ENCODE measurements at places on chromosomes 6 and 20.
A peak's percentile ranks its signal among the peaks of the same experiment; 100 is the strongest.

DNA sequence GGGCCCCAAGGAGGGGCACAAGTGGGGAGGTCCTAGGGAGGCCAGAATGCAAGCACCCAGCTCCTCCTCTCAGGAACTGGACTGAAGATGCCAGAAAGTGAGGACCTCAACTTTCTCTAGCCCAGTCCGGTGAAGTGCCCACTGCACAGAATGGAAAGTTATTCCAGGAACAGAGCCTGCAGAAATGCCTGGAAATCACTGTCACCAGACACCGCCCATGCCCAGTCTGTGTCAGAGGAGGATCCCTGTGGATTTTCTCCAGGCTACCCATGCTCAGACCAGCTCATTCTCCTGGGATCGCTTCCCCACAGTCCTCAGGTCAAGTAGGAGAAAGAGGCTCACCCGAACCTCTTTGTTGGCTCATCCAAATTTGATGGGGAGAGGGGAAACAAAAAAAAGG is 6.5 kb downstream of the PRPH2 start:
- no peak for DNase-seq

DNA sequence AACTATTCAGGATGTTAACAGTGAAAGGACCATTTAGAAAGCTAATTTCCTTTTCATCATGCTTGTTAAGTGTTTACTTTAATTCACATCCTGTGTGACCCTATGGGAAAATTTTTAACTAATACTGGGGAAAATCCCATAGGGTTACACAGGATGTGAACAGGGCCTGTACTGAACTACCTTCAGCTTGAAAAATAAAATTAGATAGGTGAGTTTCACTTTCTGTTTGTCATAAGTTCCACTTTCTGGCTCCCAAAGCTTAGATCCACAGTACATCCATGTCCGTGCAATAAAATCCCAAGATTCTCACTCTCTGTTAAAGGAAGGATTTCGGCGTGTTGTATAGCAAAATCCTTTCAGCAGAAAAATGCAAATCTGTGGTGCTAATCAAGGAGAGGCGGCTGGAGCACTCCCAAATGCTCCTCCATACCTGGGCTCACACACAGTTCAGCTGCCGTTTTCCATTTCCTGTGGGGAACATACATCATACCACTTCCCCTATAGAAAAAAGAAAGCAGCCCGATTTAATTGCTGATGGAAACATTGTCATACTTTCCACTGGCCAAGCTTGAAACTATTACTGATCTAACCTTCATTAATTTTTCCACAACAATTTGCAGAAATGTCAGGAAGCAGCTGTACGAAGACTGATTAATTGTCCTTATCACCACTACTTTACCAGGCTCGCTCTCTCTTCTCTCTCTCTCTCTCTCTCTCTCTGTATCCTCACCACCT is 125.2 kb downstream of the HIVEP2 start:
- no peak for DNase-seq

DNA sequence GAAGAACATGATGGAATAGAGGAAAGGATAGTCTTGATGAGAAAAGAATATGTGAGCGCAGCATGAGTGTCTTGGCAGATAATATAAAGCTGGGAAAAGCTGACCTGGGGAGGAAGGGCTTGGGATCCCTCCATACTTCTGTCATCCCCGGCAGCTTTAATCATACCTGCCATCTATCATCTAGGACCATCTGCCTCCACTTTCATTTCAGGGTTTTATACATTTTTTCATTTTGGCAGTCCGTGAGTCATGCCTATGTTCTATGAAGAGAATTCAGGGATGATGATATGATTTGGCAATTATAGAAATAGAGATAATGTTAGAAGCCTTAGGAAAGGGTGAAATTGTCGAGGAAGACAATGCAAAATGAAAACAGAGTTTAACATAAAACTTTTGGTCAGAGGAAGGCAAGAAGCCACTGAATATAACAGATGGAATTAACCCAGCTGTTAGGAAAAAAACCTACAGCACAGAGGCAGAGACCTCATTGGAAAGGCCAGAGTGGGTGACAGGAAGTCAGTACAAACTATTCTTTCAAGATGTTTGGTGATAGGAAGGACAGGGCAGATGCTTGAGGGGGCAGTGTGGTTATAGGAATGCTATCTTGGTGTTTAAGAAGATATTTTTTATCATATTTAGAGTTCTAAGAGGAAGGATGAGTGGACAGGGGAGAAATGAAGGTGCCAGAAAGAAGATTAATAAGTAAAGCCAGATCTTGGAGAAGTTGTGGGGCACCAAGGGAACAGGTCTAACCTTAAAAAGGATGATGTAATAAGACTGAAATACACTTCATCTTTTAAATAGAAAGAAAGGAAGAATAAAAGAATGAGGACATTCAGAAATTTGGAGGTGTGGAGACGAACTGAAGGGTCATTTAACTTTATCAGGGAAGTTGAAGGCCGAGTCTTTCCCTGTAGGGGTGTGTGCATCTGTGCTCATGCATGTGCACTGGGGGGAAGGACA is 37.8 kb downstream of the MARCKS start:
- DNase-seq: no peak

GRCh38 chr6:23823421-23823820 is 302.6 kb upstream of the NRSN1 start:
- DNase-seq: no peak

- peak; percentile 38 for DNase-seq
Observed at GRCh38 chr20:34190679-34191090, 50.5 kb upstream of the ASIP start.

DNA sequence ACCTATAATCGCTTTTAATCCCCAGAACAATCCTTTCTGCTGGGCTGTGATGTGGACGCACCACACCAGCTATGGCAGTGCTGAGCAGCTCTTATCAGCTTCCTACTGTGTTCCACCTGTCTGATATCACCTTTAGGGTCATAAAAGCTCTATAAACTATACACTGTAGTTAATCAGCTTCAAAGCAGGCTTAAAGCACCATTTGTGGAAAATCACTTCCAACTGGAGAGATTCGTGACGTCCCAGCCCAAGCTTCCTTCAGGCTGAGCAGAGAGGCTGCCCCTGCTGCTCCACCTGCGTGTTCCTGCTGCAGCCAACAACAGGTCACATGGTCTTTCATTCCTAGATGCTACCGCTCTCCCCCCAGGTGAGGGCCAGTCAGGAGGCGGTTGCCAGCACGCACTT is 156.5 kb downstream of the SMOC2 start:
- DNase-seq: no peak

- DNase-seq: no peak
Observed at GRCh38 chr6:165704045-165704748, 41.2 kb upstream of the PDE10A start.

GRCh38 chr20:44075950-44076232 is 111.1 kb downstream of the JPH2 start:
- DNase-seq: no peak

GRCh38 chr6:159017757-159018559 is 18.0 kb upstream of the RSPH3 start:
- no peak for DNase-seq

DNA sequence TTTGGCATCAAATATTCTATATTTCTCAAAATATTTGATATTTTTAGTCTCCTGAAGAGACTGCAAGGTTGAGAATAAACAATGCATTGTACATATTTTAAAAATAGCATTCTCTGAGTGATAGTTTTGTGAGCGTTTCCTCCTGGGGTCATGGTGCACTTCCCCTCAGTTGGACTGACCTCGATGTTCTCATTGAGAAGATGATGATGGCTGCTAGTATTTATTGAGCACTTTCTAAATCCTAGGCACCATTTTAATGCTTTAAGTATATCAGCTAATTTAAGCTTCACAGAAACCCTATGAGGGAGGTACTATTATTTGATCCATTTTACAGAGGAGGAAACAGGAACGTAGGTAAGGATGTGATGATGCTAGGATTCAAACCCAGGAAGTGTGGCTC is 18.2 kb downstream of the DSE start:
- no peak for DNase-seq

DNA sequence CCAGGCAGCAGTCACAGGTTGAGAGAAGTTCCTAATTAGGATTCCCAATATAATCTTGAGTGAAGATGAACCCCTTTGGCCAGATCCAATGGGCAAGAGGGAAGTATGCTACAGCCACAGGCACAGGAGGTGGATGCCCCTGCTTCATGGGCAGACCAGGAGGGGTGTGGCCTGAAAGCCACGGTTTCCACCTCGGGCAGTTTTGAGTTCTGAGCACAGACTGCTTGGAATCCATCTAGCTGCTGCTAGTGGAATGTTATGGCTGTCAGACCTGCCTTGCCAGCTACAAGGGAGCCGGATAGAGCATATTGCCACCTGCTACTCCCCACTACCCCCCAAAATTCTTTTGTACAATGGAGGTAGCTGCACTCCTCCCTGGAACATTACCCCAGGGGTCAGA is 672.9 kb downstream of the HACE1 start:
- no peak for DNase-seq

DNA sequence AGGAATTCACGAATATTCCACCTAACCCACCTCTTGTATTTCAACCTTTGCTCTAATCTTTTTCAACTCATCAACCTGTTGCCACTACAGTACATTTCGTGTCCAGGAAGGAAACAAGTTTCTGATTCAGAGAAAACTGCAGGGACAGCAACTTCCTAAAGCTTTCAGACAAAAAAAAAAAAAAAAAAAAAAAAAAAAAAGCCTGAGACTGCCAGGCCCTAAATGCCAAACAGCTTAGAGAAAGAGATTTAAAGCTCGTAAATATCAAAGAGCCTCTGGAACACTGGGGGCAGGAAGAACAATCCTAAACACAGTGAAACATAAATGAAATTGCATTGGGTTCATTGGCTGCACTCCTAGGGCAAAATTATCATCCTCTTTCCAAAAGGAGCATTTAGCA is 411.2 kb upstream of the SPTLC3 start:
- no peak for DNase-seq

GRCh38 chr20:52818491-52818890 is 153.7 kb upstream of the TSHZ2 start:
- DNase-seq: no peak

DNA sequence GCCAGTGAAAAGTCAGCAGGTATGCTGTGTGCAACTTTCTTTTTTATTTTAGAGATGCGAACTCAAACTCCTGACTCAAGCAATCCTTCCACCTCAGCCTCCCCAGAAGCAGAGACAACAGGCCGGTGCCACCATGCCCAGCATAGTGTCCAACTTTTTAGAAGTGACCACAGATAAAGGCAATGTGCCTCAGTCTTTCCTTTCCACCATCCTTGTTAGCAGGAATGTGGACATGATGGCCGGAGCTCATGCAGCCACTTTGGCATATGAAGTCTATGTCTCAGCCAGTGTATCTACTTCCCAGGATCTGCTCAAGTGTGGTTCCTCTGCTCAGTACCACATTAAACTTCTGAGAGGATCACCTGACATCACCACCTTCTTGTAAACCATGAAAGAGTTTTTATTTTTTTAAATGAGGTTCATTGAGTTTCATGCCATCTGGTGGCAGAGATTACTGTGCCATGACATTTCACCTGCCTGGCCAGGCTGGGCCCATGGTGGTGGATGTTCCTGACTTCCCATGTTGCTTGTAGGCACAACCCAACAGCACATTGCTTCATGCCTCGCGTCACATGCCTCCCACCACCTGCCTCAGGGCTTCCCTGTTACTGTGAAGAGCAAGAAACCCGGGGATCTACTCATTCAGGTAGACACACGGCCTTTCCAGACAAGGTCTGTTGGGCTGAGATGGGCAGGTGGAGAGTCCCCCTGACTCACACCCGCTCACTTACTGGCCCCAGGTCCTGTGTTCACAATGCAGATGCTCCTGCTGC is 216.5 kb downstream of the LY86 start:
- DNase-seq: no peak

DNA sequence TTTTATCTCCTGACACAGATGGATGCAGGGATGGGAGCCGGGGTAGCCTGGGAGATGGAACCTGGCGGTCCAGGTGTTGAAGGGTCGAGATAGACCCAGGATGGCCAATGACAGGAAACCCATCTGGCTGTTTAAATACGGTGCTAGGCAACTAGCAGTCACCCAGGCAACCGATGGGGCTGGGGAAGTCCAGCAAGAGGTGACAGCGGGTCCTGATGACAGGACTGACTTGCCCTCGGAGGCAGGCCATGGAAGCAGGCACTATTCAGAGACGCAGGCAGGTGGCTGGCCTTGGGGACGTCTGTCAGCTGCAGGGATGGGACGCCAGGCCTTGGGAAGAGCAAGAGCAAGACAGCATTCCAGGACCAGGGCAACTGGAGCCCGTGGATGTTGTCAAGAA is 135.4 kb upstream of the RALGAPA2 start:
- DNase-seq: no peak

- DNase-seq: no peak
Observed at GRCh38 chr6:144029452-144029851, 21.4 kb upstream of the PLAGL1 start.

DNA sequence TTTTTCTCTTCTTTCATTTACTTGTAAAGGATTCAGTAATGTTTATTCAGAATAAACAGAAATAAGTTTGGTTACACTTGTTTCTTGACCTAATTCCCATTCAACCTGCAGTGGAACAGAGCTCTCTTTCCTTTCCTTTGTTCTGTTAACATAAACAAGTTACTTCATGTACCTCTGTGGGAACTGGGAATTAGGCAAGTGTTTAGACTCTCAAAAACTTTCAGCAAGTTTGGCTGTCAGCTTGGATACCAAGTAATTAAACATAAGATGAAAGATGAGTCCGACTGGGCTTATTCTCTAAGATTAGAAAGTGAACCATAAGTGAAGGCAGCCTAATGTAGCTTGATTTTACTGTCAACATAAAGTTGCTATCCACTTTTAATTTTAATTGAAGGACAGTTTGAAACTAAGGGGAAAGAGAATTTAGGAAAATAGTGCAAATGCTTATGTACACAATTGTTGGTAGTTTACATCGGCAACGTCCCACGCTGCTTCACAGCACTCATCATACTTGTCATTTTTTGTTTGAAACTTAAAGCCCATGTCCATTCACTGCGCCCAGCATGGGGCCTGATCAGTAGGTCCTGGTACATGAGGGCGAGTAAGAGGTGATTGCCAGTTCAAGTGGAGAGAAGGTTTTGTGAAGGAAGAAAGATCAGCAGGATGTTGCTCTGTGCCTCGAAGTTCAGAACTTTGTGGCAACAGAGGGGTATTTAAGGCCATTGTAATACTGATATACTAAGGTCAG is 113.0 kb downstream of the PLEKHG1 start:
- no peak for DNase-seq

DNA sequence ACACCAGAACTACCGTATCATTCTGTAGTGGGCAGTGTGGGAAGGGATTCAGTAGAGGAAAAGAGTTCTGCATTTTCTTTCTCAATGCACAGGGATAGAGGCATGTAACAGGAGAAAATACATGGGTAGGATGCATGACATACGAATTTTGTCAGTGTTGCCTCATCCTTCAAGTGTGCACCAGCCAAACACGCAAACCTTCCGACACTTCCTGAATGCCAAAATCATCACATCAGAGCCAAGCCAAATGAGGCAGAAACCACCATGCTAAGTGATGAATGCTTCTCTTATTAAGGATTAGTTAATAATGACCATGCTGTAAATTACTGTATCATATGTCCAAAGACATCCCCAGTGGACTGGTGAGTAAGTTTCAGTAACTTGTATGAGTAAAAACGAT is 27.3 kb downstream of the RAMACL start:
- DNase-seq: no peak

DNA sequence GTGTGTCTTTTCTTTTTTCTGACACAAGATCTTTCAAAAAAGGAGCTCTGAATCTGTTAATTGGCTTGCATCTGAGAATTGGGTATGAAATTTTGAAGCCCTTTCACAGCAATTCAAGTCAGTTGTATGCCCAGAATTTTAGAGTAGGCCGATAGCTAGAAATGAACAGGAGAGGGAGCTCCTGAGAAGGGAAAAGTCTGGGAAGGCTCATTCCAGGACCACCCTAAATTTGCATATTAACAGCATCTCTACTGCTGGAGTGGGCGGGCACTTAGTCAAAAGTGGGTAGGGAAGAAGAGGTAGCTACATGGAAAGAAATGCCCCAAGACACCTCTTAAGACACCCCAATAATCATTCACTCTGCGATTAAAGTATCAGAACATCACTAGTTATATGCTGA is 928.3 kb downstream of the TBC1D32 start:
- no peak for DNase-seq

Measured in Panc1 (cell line).